ENCODE measurements at places on chromosomes 1 and 21. TPM values are rescaled to one million over a fixed set of nuclear protein-coding genes. Genes with fewer than 3 reads are reported as not detected.

DNA sequence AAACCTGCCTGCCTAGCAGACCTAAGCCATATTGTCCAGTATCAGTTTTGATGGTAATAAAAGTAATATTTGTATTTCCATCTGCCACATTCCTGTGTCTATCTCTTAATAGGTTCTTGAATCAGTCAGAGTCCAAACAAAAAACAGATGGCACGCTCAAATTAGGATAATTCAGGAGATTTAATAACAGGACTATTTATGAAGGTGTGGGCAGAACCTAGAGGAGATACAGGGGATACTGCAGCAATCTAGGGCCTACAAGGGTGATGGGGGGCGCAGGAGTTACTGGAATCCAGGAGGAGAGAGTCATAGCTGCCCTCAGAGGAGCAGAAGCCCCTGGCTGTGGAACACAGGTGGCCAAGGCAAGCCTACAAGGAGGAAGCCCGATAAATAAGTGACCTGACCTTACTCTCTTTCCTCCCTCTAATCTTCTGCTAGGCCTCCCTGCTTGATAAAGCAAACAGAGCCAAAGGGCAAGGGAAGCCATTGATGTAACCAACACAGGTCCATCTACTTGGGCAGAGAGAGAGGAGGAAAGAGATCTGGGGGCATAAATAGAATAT lies 11.9 kb upstream of the HYI start:
- H3K4me1 ChIP-seq = peaks cover 9% of the 10 kb centered on the region
- no peak overlapping the region for H3K27ac ChIP-seq
- DNase-seq = no peak
- H3K4me3 ChIP-seq = no peak overlapping the region
- H3K27me3 ChIP-seq = peaks cover 4% of the 10 kb centered on the region

DNA sequence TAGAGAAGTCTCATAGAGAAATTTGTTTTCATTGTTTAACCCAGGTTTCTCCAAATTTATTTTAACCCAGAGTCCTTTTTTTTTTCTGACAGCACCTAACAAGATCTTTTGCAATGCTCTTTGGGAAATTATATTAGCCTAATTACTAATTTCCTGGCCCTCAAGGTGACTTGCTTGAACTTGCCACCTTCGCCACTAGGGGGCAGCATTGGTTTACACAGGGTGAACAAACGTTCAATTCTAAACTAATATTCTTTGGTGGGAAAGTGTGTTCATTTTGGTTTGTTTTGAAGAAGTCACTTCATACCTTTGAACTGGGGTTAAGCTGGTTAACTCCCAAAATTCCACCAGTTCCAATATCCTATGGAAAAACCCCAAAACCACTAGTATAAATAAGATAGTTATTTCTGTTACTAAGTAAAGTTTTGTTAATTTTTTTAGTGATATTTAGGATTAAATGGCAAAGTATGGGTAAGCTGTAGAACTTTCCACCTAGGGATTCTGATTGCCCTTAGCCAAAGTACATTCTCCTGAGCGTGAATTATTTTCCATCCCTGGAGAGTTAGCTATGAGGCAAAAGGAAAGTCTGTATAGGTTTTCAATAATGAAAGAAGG lies 13.0 kb downstream of the CCDC190 start:
- H3K4me3 ChIP-seq = no peak overlapping the region
- H3K27ac ChIP-seq = no peak overlapping the region
- H3K27me3 ChIP-seq = peaks cover 30% of the 10 kb centered on the region
- no peaks in the 10 kb centered on the region for H3K4me1 ChIP-seq
- no peaks in the 10 kb centered on the region for H3K36me3 ChIP-seq

Gene CYP4A11
- total RNA-seq = not detected

- peaks cover 2% of the 10 kb centered on the region for H3K4me1 ChIP-seq
- DNase-seq = no peak
- H3K27me3 ChIP-seq = peaks cover 22% of the 10 kb centered on the region
- no peak overlapping the region for H3K27ac ChIP-seq
- no peaks in the 10 kb centered on the region for H3K36me3 ChIP-seq
- H3K4me3 ChIP-seq = no peak overlapping the region
These were observed 4.8 kb downstream of the KIAA1614 start for GRCh38 chr1:180917306-180918065.

DNA sequence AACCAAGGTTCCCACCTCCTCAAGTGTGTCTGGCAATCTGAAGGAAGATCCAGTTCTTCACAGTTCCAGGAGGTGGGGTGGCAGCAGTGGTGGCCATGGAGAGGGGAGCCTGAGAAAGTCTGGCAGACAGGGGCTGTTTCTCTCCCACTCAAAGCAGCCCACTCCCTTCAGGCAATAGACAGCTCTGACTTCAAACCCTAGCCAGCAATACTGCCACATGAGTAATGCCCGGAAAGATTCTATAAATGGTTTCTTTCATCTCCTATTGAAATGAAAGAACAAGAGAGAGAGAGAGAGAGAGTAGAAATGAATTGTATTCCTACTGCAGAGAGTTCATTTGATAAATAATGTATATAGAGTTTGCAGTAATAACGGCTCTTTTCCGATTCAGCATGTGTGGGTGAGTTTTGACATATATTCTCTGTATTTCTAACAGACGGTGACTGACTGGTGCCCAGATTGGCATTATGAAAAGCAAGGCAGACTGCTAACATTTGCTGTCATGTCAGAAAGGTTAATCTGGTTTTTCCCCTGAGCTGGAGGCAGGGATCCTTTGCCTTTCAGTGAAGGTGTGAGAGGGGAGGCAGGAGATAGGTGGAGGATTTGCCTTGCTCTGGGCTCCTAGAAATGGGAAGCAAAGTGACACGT lies 267.1 kb upstream of the KIAA0040 start:
- no peak for DNase-seq
- H3K27me3 ChIP-seq = peaks cover 36% of the 10 kb centered on the region
- H3K4me1 ChIP-seq = no peaks in the 10 kb centered on the region
- no peaks in the 10 kb centered on the region for H3K36me3 ChIP-seq
- H3K27ac ChIP-seq = no peak overlapping the region

All from activated CD8-positive, alpha-beta memory T cell treated with anti-CD3 and anti-CD28 coated beads, Interleukin-2, amount 10 ng/mL, durations not matched to agents 7 days and 5 days (primary cell).